Mucosa of descending colon (tissue), 3 donors: ENCODE measurements at places on chromosomes 4 and X.

- no peak for DNase-seq
Measured at GRCh38 chr4:85672116-85672515, 197.2 kb downstream of the ARHGAP24 start.

DNA sequence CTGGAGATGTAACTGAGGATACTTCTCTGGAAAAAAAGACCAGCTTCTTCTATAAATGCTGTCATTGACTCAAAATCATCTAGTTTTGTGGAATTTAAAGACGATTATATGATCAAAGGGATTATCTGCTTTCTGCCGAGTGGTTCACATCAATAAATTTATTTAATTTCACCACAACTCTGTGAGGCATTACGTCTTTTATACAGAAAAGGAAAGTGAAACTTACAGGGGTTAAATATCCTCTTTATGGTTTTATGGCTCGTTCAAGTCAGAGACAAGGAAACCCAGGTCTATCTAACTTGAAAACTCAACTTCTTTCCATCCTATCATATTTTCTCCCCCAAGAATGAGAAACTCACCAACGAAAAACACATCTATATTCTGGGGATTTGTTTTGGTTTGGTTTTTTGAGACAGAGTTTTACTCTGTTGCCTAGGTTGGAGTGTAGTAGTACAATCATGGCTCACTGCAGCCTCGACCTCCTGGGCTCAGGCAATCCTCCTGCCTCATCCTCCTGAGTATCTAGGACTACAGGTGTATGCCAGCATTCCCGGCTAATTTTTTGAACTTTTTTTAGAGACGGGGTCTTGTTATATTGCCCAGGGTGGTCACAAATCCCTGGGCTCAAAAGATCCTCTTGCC is 377.9 kb upstream of the EMCN start:
- peak; percentile 17 for DNase-seq

DNA sequence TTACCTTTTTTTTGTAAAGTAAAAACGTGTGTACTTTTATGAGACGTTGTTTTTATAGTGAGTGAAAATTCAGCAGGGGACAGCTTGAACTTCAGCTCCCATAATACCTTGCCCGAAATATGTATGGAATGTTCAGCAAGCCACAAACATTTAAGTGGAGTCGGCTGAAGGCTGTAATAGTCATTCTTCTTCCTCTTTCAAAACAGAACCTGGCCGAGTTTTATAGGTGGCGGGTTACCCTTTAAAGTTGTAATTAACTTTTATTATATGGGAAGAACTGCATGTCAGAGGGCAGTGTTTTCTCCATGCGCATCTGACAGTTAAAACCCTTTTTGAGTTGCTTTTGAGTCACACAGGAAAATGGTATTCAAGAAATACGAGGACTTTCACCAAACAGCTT is 50.7 kb downstream of the CLDN34 start:
- peak; percentile 36 for DNase-seq

DNA sequence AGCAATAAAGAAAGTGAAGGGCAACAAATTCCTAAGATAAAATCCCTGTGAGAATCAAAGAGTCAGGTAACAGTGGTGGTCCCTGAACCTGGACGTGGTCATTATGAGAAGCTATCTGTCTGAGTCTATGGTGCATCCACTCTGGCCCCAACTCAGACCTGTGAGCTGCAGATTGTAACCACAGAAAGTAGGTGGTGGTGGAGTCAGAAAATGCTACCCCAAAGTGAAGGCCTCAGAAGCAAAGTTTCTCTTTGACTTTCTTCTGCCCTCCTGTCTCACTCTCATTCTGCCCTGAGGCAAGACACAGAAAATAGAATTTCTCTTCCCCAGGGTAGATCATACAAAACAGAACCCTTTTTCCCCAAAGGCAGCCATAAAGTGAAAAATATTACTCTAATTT is 84.1 kb upstream of the NEIL3 start:
- DNase-seq: no peak

GRCh38 chr4:88575186-88575585 is 17.1 kb upstream of the HERC3 start:
- no peak for DNase-seq

GRCh38 chrX:41445171-41445570 is 2.0 kb upstream of the NYX start:
- no peak for DNase-seq

GRCh38 chr4:53713296-53713695 is 122.0 kb upstream of the LNX1 start:
- DNase-seq: no peak

DNA sequence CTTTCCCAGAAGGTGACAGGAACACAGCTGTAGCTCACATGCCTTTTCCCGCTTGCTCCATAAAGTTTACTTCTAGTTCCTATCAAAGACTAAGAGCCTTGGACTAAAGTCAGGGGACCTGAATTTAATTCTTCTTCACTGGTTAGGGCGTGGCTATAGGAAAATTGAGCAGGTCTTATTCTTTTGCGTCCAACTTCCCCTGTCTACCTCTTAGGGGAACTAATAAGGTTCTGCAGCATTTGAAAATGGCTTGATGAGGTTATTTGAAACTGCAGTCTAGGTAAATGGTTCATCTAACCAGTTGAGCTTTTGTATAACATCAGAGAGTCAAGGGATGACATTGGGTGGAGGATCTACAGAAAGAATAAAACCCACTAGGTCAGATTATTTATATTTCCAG is 2.6 kb downstream of the ARHGAP10 start:
- no peak for DNase-seq

DNA sequence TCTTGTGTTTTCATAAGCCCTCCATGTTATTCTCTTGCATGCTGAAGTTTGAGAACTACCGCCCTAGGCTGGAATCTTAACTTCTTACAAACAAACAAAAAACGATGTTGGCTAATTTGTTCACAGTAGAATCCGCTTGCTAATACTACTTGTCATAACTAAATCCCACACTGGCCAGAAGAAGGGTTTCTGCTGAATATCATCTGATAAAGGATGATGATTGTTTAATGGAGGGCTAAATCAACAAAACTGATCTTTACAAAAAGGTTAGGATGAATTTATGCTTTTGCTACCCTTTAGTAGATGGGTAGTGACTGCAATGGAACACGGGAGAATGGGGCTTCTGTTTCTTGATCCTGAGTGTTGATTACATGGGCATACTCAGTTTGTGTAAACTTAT is 42.3 kb downstream of the SPATA4 start:
- DNase-seq: no peak

DNA sequence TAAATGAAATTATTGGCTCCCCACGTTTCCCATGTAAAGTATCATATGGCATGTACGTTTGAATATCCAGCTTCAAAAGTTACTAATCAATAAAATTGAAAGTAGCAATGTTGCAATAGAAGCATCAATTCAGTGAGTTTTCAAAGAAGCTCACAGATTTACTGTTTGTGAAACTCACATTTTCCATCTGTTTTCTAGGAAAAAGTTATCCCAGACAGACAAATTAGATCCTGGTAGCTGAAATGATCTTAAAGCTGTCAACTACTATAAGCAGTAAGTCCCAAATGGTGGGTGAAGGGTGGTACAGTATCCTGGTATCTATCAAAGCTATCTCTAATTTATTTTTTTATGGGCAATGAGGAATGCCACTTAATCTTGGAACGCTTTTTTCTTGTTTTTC is 60.7 kb upstream of the MXRA5 start:
- no peak for DNase-seq

GRCh38 chrX:135420831-135421230 is 913 bp upstream of the SMIM10L2A start:
- DNase-seq: no peak

- no peak for DNase-seq
Measured at GRCh38 chrX:131626681-131627296, 82.9 kb downstream of the OR13H1 start.

GRCh38 chrX:100356351-100356896 is 53.6 kb downstream of the PCDH19 start:
- DNase-seq: no peak

- no peak for DNase-seq
Measured at GRCh38 chrX:71099736-71100135, 4.1 kb downstream of the FOXO4 start.

GRCh38 chrX:38426785-38427184 is 74.4 kb downstream of the OTC start:
- no peak for DNase-seq

DNA sequence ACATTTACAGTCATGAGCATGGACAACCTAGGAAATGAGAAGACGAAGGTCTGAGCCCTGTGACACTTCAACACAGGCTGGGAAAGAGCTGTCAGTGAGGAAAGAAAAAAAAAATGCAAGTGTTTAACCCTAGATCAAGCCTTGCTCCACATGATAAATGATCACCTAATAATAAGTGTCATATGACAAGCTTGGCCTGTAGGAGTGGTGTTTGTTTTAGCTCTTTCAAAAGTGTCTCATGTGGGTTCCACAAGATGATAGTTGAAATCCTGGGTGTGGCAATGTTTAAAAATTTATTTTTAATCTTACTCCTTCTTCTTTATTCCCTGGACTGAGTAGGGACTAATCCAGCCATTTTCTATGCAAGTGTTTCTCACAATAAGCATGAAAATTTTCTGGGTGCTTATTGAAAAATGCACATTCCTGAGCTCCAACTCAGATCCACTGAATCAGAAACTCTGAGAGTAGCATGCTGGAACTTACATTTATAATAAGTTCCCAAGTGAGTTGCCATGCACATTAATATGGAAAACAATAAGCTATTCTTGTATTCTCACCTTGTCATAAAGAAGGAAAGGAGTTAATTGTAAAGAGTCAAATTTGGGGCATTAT is 138.3 kb downstream of the AREG start:
- no peak for DNase-seq

DNA sequence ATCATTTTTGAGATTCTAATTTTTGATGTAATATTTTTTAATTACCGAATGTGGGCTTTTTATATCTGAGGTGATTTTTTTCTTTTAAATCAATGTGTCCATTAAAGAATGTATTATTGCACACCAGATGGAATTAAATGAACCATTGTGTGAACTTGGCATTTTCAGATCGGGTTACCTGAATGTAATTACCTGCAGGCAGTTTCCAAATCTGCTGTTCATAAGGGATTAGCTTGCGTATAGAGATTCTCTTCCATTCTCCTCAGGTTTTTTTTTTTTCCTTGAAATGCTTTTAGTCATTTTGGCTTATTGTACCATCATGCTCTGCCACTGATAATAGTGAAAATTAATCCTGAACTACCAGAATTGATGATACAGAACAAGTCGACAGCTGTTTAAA is 511.5 kb upstream of the ATOH1 start:
- no peak for DNase-seq

GRCh38 chr4:113106108-113106507 is 56.7 kb downstream of the ANK2 start:
- DNase-seq: no peak

DNA sequence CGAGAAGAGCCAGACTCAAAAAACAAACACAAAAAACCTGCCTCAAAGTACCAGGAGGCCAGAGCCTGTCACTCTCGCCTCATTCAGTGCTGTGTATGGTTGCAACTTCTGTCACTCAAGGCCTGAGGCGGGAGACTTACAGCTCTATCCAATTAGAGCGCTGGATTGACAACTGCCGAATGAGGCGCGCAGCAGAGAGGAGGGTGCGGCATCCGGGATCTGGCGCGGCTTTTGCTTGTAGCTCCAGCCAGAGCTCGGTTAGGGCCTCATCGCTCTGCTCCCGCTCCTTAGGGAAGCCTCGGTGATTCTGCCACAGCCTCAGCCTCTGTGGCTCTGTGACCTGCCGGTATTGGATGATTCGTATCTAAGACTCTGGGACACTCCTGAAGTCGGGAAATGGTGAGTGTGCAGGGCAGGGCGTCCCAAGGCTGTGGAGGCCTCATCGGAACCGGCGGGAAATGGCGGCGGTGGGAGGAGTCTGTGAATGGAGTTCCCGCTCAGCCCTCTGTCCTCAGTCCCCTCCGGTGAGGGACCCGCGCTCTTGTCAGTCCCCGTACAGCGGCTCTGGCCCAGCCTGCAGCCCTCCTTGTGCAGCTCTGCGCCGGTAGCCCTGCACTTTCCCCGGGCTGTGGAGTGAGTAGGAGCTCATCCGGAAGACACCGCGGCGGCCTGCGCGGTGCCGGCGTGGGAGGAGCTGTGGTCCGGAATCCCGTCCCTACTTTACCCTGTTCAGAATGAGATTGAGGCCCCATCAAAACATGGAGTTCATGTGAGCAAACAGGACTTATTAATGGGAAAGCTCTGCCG is at the start of gene ZNF718:
Gene ZNF718 (plus strand): TSS at position 227 of the 807 bp plus-strand sequence. CDS start 170 bp downstream, at position 397.
- peak; percentile 95 for DNase-seq

DNA sequence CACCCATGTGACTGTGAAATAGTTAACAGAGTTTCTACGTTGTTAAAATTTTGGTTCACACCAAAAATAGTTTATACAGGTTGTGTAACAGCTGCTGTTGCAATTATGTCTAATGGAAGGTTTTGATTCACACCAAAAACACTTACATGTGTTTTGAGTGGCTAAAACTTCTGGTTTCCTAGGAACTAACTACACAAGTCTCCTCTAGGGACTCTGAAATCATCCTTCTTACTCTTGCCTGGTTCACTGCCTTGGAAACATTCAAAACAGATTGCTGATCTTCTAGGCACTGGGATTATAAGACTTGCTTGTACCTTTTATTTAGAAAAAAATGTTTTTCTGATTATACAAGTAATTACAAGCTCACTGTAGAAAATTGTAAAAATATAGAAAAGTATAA is 14.9 kb upstream of the MORC4 start:
- no peak for DNase-seq

DNA sequence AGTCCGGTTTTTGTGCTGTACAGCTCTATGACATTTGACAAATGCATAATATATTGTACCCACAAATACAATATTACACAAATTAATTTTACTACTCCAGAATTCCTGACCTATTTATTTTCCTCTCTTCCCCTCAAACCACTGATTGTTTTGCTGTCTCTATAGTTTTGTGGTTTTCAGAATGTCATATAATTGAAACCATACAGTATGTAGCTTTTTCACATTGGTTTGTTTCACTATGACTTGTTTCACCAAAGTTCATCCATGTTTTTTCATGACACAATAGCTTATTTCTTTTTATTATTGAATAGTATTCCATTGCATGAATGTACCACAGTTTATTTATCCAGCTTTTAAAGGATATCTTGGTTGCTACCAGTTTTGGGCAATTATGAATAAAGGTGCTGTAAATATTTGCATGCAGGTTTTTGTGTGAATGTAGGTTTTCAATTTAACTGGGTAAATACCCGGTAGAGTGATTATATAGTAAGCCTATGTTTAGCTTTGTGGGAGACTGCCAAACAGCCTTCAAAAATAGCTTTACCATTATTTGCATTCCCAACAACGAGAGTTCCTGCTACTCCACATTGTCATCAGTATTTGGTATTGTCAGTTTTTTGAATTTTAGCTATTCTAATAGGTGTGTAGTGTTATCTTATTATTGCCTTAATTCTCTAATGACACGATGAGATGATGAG is 25.9 kb downstream of the RNF175 start:
- DNase-seq: no peak

DNA sequence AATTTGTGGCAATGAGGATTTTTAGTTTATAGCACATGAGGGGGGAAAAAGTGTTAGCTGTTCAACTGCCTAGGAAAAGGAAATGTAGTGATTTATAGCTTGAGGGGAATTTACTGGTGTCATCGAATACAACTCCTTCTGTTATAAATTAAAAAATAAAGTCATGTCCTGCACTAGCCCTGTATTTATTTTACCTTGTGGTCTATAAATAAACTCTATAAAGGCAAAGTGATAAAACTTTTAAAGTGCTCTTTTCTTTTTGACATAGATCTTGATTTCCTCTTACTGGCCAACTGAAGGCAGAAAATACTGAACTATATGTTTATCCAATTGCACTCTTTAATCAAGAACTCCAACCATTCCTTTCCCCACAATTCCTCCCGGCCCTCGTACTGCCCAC is 672.1 kb upstream of the SLIT2 start:
- DNase-seq: no peak

- no peak for DNase-seq
Measured at GRCh38 chr4:11014199-11014598, 329.6 kb upstream of the CLNK start.
